ENCODE measurements at places on chromosomes 6 and 20. TPM values are rescaled to one million over a fixed set of nuclear protein-coding genes. Genes with fewer than 3 reads are reported as not detected.

DNA sequence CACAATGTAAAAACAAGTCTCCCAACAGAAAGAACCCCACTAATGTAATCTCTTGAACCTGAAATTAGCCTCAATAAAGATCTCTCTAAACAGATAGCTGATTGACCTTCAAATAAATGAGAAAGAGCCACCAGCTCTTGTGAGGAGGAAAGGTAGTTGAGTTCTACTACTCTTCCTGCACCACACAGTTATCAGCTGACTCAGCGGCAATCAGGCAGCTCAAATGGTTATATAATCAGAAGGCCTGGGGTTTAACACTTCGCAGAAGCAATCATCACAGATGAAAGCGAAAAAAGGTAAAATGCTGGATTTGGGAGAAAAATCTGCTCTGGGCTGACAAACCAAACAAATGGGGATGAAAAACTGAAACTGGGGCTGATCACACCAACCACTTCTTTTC, 91.8 kb downstream of the CHD6 start:
- DNase-seq, result no peak

- DNase-seq, result no peak
Observed at GRCh38 chr6:166433096-166433495, 50.4 kb upstream of the MPC1 start.

- peak; percentile 46 for DNase-seq
Observed at GRCh38 chr20:61939691-61940360, 125.9 kb downstream of the TAF4 start.

DNA sequence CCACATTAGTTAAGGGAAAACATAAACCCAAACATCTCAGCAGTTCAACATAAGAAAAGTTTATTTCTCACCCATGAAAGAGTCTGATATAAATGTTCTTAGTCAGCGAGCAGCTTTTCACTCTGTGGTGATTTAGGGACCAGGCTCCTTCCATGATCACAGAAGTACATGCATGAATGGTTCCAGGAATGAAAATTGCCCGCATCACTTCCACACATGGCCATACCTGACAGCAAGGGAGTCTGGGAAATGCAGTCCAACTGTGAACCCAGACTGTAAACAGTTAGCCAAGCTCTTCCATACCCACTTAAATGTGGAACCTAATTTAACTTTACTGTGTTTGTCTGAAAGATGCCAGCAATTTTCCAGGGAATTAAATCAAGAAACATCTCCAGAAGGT, 353.9 kb downstream of the HACE1 start:
- DNase-seq, result no peak

DNA sequence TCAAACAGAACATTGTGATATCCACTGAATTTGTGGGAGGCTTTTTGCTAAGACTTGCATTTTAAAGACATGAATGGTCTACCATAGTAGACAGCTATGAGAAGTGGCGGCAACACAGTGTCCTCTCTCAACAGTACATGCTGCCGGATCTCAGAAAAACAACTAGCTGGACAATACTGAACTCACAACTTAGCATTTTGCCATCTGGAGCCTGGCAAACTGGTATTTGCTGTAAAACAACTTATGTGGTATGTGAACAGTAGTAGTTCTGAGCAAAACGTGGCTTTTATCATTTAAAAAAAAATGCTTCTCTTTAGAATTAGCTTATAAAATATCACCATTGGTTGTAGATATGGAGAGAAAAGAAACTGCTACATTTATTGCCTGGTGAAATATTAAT, 3.3 kb upstream of the PXDC1 start:
- DNase-seq, result no peak

DNA sequence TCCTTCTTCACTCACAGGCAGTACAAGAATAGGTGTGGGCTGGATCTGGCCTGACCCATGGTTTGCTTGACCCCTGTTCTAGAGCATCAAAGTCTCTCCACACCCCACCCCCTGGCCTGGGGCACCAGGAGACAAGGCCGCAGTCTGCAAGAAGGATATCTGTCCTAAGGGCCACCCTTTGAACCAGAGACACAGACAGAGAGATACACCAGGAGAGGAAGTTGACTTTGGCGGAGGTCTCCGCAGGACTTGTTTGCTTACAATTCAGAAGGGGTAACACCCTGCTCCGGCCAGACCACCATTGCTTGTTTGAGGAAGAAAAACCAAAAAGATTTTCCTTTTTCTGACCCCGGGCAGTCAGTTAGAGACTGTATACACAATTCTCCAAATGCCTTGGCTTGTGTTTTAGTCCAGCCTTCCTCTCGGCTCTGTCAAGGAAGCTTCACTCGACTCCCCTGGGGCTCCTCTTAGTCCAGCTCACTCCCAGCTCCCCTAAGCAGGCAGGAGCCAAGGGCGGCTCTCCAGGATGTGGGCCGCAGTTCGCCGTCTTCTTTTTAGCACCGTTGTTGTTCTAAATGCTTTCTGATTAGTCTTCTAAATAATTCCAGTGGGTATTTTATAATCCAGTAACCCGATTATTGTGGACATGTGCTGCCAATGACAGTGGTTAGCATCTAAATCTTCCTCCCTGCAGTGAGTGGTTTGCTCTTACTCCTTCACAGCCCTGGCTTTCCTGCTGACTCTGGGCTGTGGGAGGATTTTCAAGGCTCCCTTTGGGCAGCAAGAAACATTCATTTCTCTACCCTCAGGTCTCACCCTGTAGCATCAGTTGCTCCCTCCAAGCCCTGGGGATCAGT, 58.6 kb upstream of the MRPS10 start:
- DNase-seq, result no peak

DNA sequence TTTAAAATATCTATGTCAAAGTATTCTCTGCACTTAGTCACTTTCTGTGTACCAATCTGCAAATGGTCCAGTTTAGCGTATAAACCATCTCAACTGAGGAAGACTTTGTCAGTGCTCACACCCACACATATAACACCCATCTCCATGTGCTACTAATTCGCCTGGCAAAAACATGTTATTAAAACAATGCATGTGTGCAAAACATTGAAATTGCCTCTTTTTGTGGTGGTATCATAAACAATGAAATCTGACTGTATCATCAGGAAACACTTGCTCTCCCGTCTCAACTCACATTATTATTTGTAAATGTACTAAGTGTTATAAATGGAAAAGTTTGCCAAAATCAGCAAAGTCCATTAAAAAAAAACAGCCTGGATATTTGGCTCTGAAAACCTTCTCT, 105.9 kb upstream of the FOXC1 start:
- DNase-seq, result no peak

DNA sequence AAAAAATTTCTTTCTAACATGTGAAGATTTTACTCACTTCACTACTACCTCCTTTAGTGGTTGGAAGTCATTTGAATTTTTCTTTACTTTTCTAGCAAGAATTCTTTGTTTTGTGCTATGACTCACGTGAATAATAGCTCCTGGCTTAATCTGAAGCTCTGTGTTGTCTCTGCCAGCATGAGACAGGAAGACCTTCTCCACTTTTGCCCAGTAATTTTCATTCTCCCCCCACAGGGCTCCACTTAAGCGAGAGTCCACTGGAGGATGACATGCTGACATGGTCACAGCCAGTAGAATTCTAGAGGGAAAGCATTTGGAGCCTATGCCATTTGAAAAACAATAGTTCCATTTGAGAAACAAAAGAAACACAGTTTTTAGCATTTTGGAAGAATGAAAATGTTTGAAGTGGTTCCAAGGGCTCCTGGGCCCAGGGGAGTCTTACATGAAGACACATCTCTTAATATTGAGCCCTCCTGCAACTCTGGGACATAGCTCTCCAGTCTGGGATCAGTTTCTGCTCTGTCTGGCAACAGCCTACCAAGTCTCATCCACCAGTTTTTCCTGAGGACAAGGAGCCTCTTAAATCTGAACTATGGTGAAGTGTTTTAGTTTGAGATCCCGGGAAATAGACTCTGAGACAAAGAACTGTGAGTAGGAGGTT, 231.4 kb downstream of the PAX1 start:
- no peak for DNase-seq

- no peak for DNase-seq
Observed at GRCh38 chr6:107657755-107658461, 166.2 kb downstream of the SCML4 start.

GRCh38 chr20:46883892-46884291, 10.8 kb upstream of the EYA2 start:
- no peak for DNase-seq

DNA sequence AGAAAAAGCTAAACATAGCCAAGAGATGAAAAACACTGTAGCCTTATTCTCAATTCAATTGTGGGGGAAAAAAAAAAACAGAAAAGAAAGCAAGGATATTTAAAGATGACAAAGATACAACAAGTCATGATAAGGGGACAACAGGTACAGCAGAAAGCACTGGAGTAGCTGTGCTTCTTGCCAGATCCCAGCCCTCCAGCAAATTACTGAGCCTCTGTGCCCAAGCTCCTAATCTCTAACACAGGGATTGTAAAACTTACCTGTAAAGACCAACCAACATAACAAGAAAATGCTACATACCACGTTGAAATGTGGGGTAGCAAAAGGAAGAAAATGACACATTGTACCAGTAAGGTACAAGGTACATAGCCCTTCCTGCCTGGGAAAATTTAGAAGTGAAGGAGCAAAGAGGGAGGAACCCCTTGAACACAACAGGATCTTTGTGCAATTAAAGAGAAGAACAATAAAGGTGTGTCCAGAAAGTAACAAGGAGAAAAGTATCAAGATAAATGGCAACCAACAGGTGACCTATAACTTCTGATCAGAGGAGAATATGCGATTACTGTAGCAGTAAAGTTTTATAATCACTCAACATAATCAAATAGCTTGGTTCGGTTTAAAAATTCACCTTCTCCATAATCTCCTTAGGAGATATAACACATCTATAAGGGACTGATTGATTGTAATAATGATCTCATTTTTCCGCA, 30.6 kb downstream of the PREP start:
- DNase-seq, result no peak

DNA sequence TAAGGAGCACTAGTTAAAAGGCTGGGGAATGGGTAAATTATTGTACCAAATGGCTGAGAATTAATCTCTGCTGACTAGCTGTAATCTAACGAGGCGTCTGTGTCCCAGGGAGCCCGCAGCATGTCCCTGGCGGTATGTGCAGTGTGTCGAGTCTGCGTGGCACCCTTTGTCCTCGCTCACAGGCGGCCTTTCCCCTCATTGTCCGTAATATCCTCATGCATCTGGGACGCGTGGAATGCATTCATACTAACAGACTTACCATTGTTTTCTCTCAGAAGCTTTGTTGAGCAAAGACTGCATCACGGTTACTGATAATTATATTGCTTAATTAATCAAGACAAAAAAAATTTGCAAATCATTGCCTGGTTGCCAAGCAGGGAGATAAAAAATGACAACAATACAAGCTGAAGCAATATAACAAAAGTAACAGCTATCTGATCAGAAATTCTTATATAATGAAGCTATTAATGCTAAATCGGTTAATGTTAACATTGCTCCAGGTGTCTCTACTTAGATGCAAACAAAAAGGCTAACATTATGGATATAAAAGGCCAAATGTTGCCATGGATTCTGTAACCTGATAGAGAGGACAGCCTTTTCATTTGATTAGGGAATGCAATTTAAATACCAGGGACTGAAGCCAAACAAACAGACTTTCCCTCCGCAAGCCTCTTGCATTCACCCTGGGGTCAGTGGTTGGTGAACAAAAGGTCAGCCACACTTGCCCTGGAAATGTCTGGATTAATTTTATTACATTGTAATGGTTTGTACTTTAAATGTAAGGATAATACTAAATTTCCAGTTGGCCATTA, 124.8 kb downstream of the INSM1 start:
- DNase-seq, result no peak

DNA sequence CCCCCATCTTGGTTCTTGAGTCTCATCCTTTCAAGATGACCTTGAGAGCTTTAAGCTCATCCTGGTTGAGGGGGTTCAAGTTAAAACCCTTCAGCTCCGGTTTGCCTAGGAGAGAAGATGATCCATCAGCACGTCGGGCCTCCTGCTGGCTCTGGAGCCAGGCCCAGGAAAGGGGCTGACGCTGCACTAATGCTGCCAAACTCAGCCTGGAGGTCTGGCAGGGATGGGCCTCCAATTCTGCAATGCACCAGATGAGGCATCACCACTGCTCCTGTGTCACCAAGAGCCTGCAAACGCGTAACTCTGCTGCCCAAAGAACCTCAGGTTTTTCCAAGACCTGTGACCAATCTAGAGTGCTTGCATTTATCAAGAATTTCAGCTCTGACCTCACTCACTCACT, 6.1 kb downstream of the PDRG1 start:
- no peak for DNase-seq

- peak; percentile 65 for DNase-seq
Observed at GRCh38 chr6:144158133-144158532, 7.8 kb downstream of the STX11 start.

DNA sequence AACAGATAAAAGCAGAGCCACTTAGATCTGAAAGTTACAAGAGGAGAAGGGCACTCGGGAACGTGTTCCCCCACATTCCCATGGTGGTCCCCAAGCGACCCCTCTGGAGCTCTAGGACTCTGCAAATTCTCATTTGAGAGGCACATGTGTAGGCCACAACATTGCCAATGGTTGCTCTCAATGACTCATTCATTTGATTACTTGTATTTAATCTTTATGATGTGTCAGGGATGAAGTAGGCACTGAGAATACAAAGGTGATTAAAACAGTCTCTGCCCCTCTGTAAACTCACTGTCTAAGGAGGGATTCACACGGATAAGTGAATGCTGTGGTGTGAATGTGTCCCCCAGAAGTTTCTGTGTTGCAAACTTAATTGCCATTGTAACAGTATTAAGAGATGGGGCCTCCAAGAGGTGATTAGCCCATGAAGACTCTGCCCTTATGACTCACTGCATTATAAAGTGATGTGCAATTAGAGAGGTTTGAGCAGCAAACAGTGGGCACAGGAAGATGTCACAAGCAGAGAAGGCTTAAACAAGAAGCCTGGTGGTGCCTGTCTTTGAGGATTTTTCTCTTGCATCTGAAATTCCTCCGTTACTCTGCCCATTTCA, 34.0 kb upstream of the TRAM2 start:
- DNase-seq, result no peak

GRCh38 chr6:82904860-82905259, 160.8 kb downstream of the UBE3D start:
- DNase-seq, result no peak

- no peak for DNase-seq
Observed at GRCh38 chr20:5757949-5758348, 7.7 kb downstream of the SHLD1 start.

DNA sequence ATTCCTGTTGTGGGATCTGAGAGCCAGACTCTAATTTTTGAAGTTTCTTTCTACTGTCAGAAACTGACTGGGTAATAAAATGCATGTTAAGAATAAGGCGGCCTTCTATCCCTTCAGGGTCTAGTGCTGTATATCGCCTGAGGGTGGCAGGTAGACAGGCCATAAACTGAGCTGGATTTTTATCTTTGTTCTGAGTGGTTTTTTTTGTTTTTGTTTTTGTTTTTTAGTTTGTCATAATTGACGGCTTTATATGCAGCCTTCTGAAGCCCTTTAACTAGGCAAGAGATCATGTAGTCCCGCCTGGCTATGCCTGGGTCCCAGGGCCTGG, 747.7 kb upstream of the ADGRB3 start:
- DNase-seq, result no peak

- no peak for DNase-seq
Observed at GRCh38 chr6:146090474-146090873, 61.6 kb downstream of the GRM1 start.

The LRRN4 gene
- 17.9 TPM for total RNA-seq

The TTBK1 gene
- total RNA-seq, result 0.61 TPM

The CDK19 gene
- total RNA-seq, result 23.1 TPM

The NECAB3 gene
- 105 TPM for total RNA-seq

The MED20 gene
- total RNA-seq, result 43.7 TPM

Measured in Caco-2 (cell line).